SK-MEL-5 (cell line): ENCODE measurements at places on chromosomes 12 and 14. TPM values are rescaled to one million over a fixed set of nuclear protein-coding genes. Genes with fewer than 3 reads are reported as not detected.

DNA sequence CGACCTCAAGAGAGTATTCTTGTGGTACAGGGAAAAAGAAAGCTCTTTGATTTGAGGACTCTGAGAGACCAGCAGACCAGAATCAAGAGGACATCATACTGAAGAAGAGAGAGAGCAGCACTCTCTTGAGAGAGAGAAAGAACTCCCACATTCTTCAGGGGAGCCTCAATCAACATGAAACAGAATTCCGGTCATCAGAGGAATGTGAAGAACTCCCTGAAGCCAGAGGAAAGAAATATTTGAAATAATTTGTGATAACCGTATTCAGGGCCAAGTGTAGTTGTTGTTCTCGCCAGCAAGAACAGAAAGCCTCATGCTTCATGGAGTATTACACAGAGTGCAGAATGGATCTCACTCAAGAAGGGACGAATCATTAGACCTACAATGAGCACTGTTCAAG is 363.8 kb upstream of the TMEM132C start:
- DNase-seq = no peak

- DNase-seq = no peak
These were observed 41.0 kb upstream of the NCOR2 start for GRCh38 chr12:124608450-124608870.

TOX4 gene
- total RNA-seq = 21.2 and 23.8 TPM in 2 replicates

DCN gene
- total RNA-seq = 30.7 and 40.0 TPM in 2 replicates

GRCh38 chr14:85934123-85934885 is 404.4 kb downstream of the FLRT2 start:
- DNase-seq = peak; percentile 63

DNA sequence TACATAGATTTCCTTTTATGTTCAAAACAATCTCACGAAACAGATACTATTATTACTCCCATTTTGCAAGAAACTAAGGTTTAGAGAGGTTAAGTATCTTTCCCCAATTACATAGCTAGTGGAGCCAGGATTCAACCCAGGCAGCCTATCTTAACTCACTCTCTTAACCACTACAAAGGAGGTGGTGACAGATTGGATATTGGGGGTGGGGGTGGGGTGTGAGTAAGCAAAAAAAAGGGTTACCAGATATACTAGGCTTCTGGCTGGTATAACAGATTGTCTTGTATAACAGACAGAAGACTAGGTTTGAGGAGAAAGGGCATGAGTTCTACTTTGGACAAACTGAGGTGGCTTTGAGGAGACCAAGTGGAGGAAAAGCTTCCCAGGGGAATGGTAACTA is 2.1 kb downstream of the GMFB start:
- DNase-seq = no peak

DNA sequence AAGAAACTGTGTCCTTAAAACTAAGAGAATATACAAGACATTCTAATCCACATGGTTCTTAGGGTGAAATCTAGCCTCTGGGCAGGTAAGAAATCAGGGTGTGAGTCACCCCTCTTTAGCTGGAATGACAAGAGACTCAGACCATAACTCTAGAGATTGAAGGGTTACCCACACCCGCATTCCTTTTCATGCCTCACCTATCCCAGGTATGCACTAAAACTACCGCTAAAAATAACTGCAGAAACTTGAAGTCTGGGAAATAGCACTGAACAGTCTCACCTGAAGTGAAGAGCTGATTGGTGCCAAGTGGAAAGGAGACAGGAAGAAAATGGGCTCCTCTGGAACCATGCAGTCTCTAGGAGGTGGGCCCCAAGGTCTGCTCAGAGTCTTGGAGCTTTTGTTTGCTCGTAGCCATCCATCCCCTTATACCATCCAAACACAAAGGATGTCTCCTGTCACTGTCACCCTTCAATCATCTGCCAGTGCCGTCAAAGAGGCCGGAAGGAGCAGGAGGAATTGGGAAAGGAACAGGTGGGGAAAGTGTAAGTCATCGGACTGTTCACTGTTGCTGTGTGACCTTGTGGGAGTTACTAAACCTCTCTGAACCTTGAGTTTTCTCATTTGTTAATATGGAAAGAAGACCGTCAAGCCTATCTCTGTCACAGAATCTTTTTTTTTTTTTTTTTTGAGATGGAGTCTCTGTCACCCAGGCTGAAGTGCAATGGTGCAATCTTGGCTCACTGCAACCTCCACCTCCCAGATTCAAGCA is 22.4 kb downstream of the DDX47 start:
- no peak for DNase-seq

DNA sequence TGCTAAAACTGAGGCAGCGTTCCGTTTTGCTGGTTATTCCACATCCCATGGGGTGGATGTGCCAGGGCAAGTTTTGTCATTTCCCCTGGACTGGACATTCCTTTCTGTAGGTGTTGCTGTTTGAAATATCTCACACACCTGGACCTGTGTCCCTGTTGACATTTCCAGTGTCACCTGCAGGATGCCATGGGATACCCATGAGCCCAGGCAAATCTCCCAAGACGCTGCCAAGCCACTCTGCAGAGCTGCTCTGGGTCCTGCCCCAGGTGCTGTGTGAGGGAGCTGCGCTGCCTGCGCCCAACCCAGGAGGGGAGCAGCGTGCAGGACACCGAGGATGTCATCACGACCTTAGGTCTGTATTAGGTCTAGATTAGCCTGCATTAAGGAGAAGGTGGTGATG is 5.2 kb upstream of the PACS2 start:
- no peak for DNase-seq

CLSTN3 gene
- 1.0 TPM in 2 replicates for total RNA-seq

DNA sequence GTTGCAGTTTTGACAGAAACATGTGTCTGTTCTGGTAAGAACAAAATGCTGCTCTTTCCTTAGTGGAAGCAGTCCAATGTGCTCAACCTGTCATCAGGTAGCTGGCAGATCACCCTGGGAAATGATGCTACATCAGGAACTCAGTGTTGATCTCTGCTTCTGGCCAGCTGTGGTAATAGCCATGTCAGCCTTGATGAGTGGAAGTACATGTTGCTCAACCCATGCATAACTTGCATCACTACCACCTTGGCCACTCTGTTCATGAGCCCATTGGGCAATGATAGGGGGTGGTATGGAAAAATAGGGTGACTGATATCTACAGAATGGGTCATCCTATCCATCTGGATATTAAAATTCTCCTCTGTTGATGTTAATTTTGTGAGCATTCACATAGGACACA is 411.0 kb downstream of the C12orf50 start:
- no peak for DNase-seq

DNA sequence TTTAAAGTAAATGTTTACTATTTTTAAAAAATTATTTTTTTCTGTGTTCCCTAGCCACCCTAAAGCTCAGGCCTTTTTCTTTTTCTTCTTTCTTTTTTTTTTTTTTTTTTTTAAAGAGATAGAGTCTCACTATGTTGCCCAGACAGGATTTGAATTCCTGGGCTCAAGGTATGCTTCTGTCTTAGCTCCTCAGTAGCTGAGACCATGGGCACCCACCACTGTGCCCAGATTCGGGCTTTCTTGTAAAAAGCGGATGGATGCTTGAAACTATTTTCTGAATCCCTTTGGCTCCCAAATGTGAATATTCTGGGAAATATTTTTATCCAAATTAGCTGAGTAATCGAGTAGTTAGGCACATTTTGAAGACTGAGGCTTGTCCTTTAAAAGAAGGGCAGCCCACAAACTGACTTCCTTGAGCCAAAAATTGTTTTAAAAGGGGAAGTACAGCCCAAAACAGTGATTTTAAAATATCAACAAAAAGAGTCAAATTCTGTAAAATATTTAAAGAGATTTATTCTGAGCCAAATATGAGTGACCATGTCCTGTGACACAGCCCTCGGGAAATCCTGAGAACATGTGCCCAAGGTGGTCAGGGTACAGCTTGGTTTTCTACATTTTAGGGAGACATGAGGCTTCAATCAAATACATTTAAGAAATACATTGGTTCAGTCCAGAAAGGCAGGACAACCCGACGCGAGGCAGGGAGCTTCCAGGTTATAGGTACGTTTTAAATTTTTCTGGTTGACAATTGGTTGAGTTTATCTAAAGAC is 28.8 kb upstream of the HIGD1C start:
- DNase-seq = no peak

- peak; percentile 35 for DNase-seq
These were observed 1.0 kb downstream of the BLTP3B start for GRCh38 chr12:100141666-100141997.

DNA sequence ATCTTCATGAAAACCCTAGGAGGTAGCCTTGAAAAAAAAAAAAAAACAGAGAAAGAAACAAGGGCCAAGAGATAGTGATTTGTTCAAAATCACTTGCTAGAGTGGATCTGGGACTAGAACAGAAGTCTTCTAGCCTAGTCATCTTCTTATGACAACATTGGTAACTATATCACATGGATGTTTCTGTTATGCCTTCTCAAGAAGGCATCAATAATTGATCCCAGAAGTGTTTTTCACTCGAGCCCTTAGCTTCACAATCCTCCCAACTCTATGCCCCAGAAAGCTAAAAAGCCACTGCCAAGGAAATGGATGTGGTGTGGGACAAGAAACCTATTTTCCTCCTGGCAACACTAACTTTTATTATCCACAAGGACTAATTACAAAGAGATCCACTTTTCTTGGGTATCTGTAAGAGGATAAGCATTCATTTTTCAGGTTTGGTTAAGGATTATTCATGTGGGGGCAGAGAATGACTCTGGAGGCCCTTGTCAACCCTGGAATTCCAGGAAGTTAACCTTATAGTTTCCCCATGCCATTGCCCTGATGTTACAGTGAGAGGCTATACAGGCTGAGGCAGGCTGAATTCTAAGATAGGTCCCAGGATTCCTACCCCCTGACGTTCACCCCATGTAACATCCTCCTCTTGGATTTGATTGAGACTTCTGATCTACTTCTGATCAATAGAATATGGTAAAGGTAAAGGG is 67.7 kb upstream of the CPM start:
- no peak for DNase-seq

GUCY2C gene
- total RNA-seq = 0.03 and 0.11 TPM in 2 replicates
